ENCODE measurements at places on chromosomes 7 and 10.

DNA sequence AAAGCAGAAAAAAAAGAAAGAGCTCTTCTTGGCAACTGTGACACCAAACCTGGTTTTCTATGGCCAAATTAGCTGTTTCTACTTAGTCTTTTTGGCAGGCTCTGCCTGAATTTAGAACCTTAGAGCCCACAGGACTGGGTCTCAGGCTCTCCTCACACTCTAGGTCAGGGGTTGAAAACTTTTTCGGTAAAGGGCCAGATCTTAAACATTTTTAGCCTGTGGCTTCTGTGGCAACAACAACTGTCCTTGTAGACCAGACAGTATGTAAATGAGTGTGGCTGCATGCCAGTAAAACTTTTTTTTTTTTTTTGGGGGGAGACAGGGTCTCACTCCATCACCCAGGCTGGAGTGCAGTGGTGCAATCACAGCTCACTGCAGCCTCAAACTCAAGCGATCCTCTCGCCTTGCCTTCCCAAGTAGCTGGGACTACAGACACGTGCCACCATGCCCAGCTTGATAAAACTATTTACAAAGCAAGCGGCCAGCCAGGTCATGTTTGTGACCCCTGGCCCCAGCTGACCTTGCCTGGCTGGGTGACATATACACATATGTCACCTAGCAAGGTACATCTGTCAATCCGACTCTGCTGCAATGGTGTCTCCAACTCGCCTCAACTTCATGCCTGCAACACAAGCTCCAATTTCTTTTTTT is 17.4 kb downstream of the KPNA7 start:
- no peak for DNase-seq

DNA sequence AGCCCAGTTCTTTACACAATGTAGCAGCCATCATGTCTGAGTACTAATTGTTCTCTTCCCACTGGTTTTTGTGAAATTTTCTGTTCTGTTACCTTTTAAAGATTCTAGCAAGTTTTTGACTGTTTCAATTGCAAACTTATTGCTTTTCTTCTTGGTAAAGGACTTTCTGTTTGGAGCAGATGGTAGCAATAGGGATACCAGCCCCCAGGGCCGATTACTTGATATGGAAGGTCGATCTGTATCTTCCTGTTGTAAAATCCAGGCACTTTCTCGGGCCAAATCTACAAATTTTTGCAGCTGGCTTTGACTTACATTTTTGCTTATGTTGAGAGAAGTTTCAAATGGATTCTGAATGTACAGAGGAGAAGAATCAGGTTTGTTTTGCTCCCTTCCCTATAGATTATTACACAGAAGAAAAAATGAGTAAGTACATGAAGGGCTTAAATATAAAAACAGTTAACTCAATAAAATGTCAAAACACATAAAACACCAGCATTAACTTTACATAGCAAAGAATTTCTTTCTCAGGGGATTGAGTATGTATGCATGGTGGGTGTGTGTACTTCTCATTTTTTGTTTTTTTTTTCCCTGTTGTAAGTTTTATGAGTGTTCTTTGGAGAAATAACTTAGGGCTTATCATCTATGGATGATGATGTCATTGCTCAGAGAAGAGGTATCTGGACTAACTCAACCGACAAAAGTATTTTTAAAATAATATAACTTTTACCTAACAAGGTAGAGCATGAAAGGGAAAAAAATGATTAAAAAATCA is 35.3 kb downstream of the MTPAP start:
- DNase-seq, result no peak

GRCh38 chr10:729213-729612 is 39.7 kb upstream of the DIP2C start:
- DNase-seq, result no peak

DNA sequence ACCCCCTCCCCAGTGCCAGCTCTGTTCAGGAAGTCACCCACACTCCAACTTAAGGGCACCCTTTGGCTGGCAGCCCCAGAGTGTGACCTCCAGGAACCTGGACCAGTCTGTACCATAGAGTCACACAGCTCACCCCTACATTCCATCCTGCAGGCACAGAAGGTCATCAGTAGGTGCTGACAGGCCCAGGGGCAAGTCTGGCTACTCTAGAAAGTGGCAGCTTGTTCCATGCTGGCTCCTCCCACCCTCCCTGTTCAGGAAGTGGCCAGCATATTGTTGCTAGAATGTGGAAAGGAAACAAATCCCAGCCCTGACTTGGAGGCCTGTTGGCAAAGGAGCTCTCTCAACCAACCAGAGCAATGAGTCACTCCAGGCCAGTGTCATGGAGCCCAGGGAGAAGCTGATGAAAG is 3.2 kb upstream of the NCOA4 start:
- no peak for DNase-seq

GRCh38 chr7:26681819-26682418 is 182.5 kb downstream of the SKAP2 start:
- no peak for DNase-seq

DNA sequence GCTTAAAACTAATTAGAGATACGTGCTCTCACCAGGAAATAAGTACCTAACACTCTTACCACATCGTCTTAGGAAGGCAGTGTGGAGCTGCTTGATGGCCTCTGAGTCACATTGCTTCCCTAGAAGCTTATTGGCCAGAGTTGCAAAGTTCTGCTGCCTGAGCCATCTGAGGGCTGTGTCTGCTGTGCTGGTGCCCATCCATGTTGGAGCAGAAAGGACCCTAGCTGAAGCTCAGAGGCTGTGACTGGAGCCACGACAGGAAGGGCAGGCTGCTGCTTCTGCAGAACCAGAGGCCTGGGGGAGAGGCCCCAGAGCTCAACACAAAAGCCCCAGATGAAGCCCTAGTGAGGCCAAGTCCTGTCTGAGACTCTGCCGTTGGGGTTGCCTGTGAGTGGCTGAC is 64.8 kb upstream of the IGFBP3 start:
- no peak for DNase-seq

GRCh38 chr10:95445837-95446486 is 115.2 kb downstream of the SORBS1 start:
- peak; percentile 35 for DNase-seq

DNA sequence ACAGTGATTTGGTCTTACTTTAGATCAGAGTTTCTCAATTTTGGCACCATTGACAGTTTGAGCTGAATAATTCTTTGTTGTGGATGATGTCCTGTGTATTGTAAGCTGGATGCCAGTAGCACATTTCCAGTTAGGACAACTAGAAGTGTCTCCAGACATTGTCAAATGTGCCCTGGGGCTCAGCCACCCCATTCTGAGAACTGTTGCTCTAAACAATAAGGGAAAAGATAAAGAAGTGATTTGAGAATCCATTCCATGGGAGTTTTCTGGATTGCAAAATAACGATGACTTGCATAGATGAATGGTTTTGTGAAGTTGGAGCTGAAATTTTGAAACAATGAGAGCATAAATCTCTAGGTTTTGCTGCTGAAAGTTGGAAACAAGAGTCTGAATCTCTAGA is 44.6 kb downstream of the NUP205 start:
- DNase-seq, result no peak

DNA sequence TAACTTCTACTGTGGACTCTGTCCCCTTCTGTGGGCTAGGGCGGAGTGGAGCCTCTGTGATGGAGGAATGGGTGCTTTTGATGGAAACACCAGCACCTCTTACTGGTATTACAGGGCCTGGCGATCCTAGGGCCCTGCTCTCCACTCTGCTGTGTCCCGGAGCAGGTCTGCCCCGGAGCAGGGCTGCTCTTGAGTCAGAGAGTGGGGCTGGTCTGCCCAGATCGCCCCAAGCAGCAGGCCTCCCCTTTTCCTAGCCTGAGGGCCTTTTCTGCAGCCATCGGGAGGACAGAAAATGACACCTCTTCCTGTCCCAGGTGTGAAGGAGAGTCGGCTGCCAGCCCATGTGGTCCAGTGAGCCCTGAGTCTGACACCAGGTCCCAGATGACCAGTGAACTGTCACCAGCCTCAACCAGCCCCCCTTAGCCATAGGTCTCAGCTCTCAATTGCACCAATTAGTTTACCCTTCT is 1.4 kb downstream of the ZNF282 start:
- DNase-seq, result no peak

DNA sequence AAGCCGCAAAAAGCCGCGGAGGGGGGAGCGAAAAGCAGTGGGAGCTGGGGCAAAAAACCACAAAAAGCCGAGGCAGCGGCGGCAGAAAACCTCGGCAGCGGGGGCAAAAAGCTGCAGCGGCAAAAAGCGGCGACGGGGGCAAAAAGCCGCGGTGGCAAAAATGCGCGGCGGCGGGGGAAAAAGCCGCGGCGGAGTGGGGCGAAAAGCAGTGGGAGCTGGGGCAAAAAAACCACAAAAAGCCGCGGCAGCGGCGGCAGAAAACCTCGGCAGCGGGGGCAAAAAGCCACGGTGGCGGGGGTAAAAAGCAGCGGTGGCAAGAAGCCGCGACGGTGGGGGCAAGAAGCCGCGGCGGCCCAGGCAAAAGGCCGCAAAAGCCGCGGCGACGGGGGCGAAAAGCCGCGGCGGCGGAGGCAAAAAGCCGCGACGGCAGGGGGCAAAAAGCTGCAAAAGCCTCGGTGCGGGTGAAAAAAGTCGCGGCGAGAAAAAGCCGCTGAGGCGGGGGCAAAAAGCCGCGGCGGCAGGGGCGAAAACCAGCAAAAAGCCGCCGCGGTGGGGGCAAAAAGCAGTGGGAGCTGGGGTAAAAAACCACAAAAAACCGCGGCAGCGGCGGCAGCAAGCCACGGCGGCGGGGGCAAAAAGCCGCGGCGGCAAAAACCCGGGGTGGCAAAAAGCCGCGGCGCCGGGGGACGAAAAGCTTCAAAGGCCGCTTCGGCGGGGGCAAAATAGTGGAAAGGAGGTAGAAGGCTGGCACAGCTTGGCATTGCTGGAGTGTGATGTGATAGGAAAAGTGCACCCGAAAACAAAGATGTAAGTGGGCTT is 135.9 kb downstream of the ZNF92 start:
- DNase-seq, result no peak

GRCh38 chr10:71852355-71852937 is 1.4 kb upstream of the PSAP start:
- no peak for DNase-seq

GRCh38 chr10:13440185-13441061 is 88.4 kb downstream of the BEND7 start:
- no peak for DNase-seq

DNA sequence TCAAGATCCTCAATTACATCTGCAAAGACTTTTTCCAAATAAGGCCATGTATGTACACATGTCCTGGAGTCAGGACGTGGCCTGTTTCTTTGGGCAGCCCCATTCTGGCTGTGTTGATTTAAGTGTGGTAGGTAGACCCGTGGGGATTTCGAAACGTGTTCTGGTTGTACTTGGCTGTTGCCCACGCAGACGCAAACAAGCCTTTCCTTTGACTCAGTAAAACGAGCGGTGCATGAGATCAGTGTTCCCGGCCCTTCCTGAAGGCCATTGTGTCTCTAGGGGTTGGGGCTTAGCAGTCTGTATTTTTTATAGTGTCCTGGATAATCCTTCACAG is 64.8 kb upstream of the DNAJB6 start:
- peak; percentile 4 for DNase-seq

DNA sequence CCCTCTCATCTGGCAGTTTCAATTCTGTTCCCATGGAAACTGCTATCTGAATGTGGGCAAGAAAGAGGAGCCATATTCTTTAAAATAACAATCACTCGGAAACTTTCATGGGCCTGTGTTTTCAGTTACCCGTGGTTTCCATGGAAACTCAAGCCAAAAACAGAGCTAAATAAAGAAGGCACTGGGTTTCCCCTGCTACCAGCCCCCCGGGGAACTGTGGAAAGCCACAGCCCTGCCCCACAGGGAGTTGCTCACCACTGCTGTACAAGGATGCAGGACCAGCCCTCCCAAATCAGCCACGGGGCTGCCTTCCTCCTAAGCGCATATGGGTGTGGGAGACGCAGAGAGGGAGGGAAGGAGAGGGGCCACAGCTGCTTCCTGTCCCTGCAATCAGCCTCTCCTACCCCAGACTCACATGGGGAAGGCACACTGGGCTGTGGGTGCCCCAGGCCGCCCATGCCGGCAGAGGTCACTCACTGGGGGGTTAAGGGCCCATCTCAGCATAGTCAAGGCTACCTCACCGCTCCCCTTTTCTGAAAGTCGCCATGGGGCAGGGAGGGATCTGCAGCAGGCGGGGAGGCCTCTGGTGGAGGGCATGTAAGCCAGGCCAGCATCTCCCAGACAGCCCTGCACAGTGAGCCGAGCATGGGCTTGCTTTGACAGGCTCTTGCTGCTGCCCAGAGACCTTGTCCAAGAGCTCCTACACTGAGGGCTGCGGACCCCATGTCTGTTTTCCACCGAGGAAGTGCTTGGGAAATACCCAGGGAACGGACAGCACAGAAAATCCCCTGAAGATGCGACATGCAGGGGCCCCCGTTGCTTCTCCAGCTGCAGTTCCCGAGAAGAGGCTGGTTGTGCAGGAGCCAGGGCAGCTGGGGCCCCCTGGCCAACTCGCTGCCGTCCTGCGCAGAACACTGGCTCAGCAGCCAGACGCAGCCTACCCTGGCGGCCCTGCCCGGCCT is 157.3 kb upstream of the PPP2R2D start:
- DNase-seq, result no peak

- peak; percentile 27 for DNase-seq
Measured at GRCh38 chr7:34823650-34824258, 165.7 kb downstream of the NPSR1 start.

DNA sequence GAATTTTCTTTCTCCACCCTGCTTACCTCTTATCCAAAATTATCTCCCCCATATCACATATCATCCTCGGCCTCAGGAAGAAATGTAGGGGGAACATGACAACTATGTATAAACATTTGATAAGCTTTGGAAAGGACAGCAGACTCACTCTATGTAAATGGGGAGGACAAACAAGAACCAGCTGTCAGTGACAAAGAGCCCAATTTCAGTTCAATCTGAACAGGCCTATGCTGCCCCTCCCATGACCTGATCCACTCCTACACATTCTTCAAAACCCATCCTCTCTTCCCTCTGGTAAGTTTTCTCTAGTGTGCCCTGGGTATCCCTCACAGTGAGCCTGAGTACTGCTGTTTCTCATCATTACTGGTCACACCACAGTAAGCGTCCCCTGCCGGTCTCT is 20.8 kb downstream of the FZD9 start:
- DNase-seq, result no peak

- no peak for DNase-seq
Measured at GRCh38 chr10:101974091-101974971, 81.6 kb downstream of the ARMH3 start.

DNA sequence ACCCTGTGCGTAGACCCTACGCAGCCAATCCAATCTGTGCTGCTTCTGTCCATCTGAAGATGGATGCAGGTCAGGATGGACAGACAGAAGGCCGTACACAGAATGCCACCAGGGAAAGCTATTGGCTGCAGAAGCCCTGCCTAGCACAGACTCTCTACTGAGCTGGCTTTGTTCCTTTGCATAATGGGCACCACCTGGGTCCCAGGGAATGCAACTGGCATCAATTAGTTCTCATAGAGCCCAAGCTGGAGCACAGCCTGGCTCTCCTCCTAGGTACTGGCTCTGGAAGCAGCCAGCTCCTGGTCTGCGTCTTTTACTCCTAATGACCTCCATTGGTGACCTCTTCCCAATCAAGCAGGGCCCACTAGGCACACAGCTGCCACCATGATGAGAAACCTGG is 26.8 kb upstream of the CACUL1 start:
- no peak for DNase-seq

GRCh38 chr7:102390697-102391484 is 5.3 kb upstream of the PRKRIP1 start:
- DNase-seq, result peak; percentile 60

- DNase-seq, result no peak
Measured at GRCh38 chr7:106668861-106669524, 8.0 kb upstream of the CCDC71L start.

- no peak for DNase-seq
Measured at GRCh38 chr7:151876899-151877777, at the start of gene PRKAG2. TSS of gene PRKAG2 (minus strand) at chr7:151877115. CDS start at chr7:151876620, 495 bp downstream.

- no peak for DNase-seq
Measured at GRCh38 chr10:33136271-33136670, 178.2 kb upstream of the ITGB1 start.

- no peak for DNase-seq
Measured at GRCh38 chr7:28046035-28046434, 134.6 kb downstream of the JAZF1 start.

- no peak for DNase-seq
Measured at GRCh38 chr10:629186-629998, 60.1 kb downstream of the DIP2C start.

Measured in NCI-H2029 treated with DMSO at 0.1 percent for 48 hours (cell line).